Naive thymus-derived CD8-positive, alpha-beta T cell (primary cell): ENCODE measurements at places on chromosomes 5 and 9. TPM values are rescaled to one million over a fixed set of nuclear protein-coding genes. Genes with fewer than 3 reads are reported as not detected.
A peak's percentile ranks its signal among the peaks of the same experiment; 100 is the strongest.

DNA sequence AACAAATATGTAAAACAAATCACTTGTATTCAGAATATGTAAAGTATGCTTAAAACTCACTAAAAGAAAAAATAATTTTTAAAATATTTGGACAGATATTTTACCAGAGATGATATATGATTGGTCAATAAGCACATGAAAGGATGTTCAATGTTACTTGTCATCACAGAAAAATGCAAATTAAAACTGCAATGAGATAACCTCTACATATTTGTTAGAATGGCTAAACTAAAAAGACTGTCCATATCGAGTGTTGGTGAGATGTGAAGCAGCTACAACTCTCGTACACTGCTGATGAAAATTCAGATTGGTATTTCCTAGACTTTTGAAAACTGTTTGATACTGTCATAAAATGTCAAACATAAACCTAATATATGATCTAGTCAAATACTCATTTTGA, 685.1 kb downstream of the DTWD2 start:
- no peak for DNase-seq
- H3K27me3 ChIP-seq = no peaks in the 10 kb centered on the region
- no peaks in the 10 kb centered on the region for H3K4me1 ChIP-seq
- H3K36me3 ChIP-seq = no peaks in the 10 kb centered on the region

DNA sequence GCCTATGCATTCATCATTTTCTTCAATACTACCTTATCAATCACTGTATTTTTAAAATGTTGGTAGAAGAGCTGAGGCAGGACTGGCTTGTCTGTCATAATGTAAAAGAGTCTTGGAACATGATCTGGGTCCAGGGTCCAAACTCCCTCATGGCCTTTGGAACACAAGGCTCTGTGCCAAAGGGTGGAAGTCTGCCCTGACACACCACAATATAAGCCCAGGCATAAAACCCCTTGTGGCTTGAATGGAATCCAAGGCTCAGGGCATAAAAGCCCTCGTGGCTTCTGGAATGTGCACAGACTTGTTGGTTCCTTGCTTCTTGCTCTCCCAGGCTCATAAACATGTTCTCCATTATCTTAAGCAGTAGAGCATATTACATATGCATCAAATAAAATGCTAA, 48.0 kb downstream of the GABRB2 start:
- no peak for DNase-seq
- peaks cover 1% of the 10 kb centered on the region for H3K27me3 ChIP-seq
- no peaks in the 10 kb centered on the region for H3K4me1 ChIP-seq
- H3K4me3 ChIP-seq = no peak overlapping the region
- no peak overlapping the region for H3K27ac ChIP-seq

- no peaks in the 10 kb centered on the region for H3K36me3 ChIP-seq
- H3K27ac ChIP-seq = no peak overlapping the region
- no peak for DNase-seq
- H3K4me1 ChIP-seq = no peaks in the 10 kb centered on the region
- no peaks in the 10 kb centered on the region for H3K27me3 ChIP-seq
Measured at GRCh38 chr9:28135549-28135948, 562.3 kb upstream of the C9orf72 start.

- H3K4me1 ChIP-seq = peaks cover 2% of the 10 kb centered on the region
- H3K27ac ChIP-seq = no peak overlapping the region
- H3K36me3 ChIP-seq = peaks cover 11% of the 10 kb centered on the region
- H3K4me3 ChIP-seq = no peak overlapping the region
- no peaks in the 10 kb centered on the region for H3K27me3 ChIP-seq
- no peak for DNase-seq
Measured at GRCh38 chr9:131485206-131485605, 17.5 kb upstream of the POMT1 start.

DNA sequence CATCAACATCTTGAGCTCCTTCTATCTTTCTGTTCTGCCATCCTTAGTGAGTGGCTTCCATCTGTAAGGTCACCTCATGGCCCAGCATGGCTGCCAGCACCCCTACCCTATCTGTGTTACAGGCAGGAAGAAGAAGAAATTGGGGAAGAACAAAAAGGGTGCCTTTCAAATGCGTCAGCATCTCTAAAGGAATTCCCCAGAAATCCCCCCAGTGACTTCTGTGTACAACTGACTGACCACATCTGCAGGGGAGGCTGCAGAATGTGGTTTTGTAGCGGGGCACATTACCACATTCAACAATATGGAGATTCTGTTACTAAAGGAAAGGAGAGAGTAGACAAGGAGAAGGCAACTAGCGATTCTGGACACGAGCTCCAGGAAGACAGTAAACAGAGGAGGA, 40.1 kb downstream of the ALG2 start:
- H3K4me3 ChIP-seq = no peak overlapping the region
- peak overlapping the region; percentile 51 for H3K27ac ChIP-seq
- DNase-seq = no peak
- no peaks in the 10 kb centered on the region for H3K36me3 ChIP-seq
- peaks cover 20% of the 10 kb centered on the region for H3K4me1 ChIP-seq

- H3K36me3 ChIP-seq = no peaks in the 10 kb centered on the region
- no peak for DNase-seq
- no peak overlapping the region for H3K27ac ChIP-seq
Measured at GRCh38 chr9:107386396-107386795, 103.2 kb downstream of the KLF4 start.

DNA sequence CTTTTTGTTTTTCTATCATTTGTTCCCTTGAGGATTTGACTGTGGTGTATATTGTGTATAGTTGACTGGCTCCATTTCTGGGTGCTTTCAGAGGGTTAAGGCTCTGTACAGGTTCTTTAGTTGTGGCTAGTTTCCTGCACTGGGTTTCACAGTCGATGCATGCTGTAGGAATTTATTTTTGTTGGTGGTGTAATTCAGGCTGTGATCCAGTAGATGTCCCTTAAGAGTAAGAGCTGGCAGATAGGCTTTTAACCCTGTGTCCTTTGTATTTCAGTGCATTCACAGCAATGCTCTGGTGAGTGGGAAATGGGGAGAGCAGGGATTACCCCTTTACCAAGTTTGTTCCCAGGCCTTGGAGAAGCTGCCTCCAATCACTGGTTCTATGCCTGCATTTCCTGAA, 112.9 kb downstream of the SPATA31D1 start:
- H3K27ac ChIP-seq = no peak overlapping the region
- H3K27me3 ChIP-seq = peaks cover under 1% of the 10 kb centered on the region
- H3K4me1 ChIP-seq = no peaks in the 10 kb centered on the region
- no peak overlapping the region for H3K4me3 ChIP-seq
- peaks cover 8% of the 10 kb centered on the region for H3K36me3 ChIP-seq
- no peak for DNase-seq

- peaks cover 15% of the 10 kb centered on the region for H3K4me1 ChIP-seq
- H3K4me3 ChIP-seq = no peak overlapping the region
- H3K27me3 ChIP-seq = peaks cover 69% of the 10 kb centered on the region
- peaks cover 5% of the 10 kb centered on the region for H3K36me3 ChIP-seq
- no peak for DNase-seq
- H3K27ac ChIP-seq = no peak overlapping the region
Measured at GRCh38 chr5:1662559-1663085, 137.0 kb downstream of the MRPL36 start.

DNA sequence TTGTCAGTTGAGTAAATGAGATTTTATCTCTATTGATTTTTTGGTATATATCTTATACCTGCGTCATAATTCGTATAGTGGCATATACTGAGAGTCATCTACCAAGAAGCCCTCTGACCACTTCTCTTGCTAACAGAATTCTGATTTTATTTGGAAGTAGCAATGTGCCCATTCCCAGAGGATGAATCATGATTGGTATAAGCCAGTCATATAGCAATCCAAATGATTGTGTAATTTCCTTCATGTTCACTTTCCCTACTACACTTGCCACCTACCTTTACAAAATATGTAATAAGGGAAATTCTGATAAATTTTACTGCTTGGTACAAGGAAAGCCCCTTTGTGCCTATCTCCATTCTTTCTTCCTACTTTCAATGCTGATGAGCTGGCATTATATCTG, 16.1 kb upstream of the ZNF462 start:
- no peaks in the 10 kb centered on the region for H3K4me1 ChIP-seq
- no peak for DNase-seq
- no peak overlapping the region for H3K4me3 ChIP-seq

DNA sequence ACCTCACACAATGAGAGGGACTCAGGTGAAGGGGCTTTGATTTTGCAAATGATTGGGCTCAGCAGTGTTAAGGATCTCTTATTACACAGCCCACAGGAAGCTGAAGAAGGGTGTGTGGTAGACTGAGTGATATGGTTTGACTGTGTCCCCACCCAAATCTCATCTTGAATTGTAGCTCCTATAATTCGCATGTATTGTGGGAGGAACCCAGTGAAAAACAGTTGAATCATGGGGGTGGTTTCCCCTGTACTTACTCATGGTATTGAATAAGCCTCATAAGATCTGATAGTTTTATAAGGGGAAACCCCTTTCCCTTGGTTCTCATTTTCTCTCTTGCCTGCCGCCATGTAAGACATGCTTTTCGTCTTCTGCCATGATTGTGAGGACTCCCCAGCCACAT, 132.5 kb upstream of the FBXL7 start:
- DNase-seq = no peak
- no peaks in the 10 kb centered on the region for H3K36me3 ChIP-seq
- no peaks in the 10 kb centered on the region for H3K27me3 ChIP-seq
- H3K27ac ChIP-seq = no peak overlapping the region

GRCh38 chr5:180519098-180519497, 24.9 kb downstream of the CNOT6 start:
- peaks cover 82% of the 10 kb centered on the region for H3K4me1 ChIP-seq
- H3K27ac ChIP-seq = peak overlapping the region; percentile 49
- no peaks in the 10 kb centered on the region for H3K27me3 ChIP-seq
- DNase-seq = no peak
- peaks cover 4% of the 10 kb centered on the region for H3K36me3 ChIP-seq
- no peak overlapping the region for H3K4me3 ChIP-seq

DNA sequence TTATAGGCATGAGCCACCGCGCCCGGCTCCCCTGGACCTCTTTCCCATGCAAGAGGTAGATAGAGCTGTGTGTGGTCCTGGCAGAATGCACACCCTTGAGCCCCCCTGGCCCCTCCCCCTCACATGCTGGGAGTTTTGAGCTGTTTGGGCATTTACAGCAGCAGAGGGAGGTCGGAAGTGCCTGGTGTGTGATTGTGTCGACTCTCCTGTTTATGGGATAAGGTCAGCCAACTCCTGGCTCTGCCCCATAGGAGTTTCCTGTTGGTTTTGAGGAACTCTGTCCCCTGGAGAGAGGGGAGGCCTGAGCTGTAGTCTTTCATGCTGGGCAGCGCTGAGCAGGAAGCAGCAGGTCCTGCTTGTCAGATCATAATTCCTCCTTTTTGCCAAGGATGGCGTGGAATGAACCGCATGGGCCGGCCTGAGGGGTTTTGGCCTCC, 6.0 kb downstream of the LRRC8A start:
- no peak overlapping the region for H3K4me3 ChIP-seq
- H3K27me3 ChIP-seq = no peaks in the 10 kb centered on the region
- no peak overlapping the region for H3K27ac ChIP-seq
- no peak for DNase-seq

GRCh38 chr5:179416114-179416822, 71.0 kb upstream of the ADAMTS2 start:
- H3K4me1 ChIP-seq = no peaks in the 10 kb centered on the region
- no peak overlapping the region for H3K4me3 ChIP-seq
- H3K27me3 ChIP-seq = peaks cover 2% of the 10 kb centered on the region
- no peak overlapping the region for H3K27ac ChIP-seq
- H3K36me3 ChIP-seq = no peaks in the 10 kb centered on the region
- no peak for DNase-seq

- no peak for DNase-seq
- H3K27ac ChIP-seq = no peak overlapping the region
- H3K4me1 ChIP-seq = no peaks in the 10 kb centered on the region
- peaks cover 9% of the 10 kb centered on the region for H3K27me3 ChIP-seq
- no peak overlapping the region for H3K4me3 ChIP-seq
- H3K36me3 ChIP-seq = no peaks in the 10 kb centered on the region
Measured at GRCh38 chr5:137269274-137269673, 229.9 kb downstream of the SPOCK1 start.

DNA sequence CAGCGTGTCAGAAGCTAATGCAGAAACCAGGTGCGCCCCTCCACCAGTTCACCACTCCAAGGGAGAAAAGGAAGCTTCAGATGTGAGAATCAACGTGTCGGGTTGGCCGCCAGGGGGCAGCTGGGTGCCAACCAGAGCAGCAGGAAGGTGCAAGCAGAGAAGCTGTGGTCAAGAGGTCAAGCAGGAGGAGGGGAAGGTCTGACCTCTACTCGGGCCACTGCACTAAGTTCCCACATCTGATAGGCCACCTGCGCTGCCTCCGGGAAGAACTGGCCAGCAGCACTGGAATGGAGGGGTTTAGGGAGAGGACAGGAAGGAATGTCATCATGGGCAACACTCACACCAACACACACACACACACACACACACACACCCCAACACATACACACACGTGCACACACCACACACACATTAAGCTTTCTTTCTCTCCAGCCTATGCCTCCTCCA, 31.4 kb downstream of the ANXA6 start:
- peak; percentile 62 for DNase-seq
- H3K36me3 ChIP-seq = peaks cover 89% of the 10 kb centered on the region
- no peaks in the 10 kb centered on the region for H3K27me3 ChIP-seq
- peak overlapping the region; percentile 67 for H3K27ac ChIP-seq

DNA sequence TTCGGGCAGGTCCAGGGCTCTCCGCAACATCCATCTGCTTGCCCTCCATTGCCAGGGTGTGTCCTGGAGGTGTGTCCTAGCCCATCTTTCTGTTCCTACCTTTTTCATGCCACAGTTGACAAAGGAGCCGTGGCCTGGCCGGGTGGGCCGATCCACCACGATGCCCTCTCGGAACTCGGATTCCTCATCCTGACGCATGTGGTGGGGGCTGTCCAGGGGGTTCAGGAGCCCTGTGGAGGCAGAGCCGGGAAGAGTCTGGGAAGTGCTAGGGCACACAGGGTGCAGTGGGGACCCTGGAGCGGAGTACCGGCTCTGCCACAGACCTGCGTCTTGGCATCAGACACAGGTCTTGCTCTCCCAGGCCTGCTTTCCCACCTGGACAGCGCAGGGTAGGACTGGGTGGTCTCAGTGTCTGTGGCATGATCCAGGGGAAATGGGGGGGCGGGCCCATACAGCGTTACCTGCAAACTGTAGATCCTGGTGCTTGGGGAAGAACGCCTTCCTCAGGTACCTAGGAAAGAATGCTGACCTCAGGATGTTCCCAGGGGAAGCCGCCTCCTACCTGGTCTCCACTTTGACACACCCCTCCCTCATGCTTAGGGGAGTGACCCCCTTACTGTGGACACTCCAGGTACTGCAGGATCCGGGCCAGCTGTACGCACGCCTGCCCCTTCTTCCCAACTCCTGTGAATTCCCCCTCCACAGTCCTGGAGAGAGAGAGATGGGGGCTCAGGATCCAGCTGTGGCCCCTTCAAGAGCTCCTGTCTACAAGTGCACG, 3.5 kb downstream of the SPOUT1 start:
- peaks cover 3% of the 10 kb centered on the region for H3K36me3 ChIP-seq
- H3K4me1 ChIP-seq = peaks cover 16% of the 10 kb centered on the region
- no peak overlapping the region for H3K27ac ChIP-seq
- no peak overlapping the region for H3K4me3 ChIP-seq

The HTR1A gene
- total RNA-seq = not detected

The KLHL3 gene
- 36.2 TPM for total RNA-seq

The NSMF gene
- 19.3 TPM for total RNA-seq

The LHX2 gene
- total RNA-seq = not detected

The IFNW1 gene
- not detected for total RNA-seq

The LMX1B gene
- total RNA-seq = not detected

The FRRS1L gene
- not detected for total RNA-seq

The SUSD3 gene
- 62.1 TPM for total RNA-seq

The SLC1A1 gene
- not detected for total RNA-seq
